NT2/D1 (cell line): ENCODE measurements at places on chromosomes 1 and 21.

- DNase-seq = no peak
Measured at GRCh38 chr1:166875302-166875733, 746 bp downstream of the TADA1 start.

DNA sequence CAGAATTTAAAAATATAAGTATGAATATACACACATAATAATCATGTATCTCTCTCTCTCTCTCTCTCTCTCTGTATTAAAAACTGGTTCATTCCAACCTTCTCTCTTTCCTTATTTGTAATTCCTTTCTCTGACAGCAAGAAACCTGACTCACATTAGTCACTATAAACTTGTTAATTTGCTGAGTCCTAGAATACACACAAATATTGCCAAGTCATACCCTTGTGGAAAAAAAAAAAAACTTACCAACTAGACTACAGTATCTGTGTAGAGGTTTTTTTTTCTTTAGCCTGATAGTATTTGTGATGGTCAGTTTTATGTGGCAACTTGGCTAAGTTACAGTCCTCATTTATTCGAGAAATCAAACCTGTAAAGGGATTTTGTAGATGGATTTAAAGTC, 26.3 kb upstream of the NHLH2 start:
- no peak for DNase-seq

GRCh38 chr21:42942244-42942643, 16.8 kb upstream of the ERVH48-1 start:
- DNase-seq = no peak

DNA sequence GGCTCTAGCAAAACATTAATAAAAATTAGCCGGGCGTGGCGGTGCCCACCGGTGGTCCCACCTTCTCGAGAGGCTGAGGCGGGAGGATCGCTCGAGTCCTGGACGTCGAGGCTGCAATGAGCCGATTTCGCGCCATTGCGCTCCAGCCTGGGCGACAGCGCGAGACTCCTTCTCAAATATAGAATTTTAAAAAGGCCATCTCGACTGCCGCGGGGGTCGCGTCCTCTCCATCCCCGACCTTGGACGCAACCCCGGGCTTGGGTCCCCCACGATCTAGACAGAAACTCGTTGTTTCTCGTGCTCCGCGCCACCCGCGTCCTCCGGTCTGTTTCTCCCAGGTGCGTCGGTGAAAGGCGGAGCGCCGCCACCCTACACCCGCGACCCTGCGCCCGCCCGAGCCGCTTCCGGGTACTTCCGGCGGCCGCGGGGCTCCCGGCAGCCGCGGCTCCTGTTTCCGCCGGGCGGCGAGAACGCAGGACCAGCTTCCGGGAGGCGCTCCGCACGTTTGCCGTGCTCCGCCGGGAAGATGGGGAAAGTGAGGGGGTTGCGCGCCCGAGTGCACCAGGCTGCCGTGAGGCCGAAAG, at the start of gene SLX9:
SLX9 (plus strand) TSS at position 498 of the 584 bp plus-strand sequence; CDS start at position 527, 29 bp downstream.
- DNase-seq = peak; percentile 89

DNA sequence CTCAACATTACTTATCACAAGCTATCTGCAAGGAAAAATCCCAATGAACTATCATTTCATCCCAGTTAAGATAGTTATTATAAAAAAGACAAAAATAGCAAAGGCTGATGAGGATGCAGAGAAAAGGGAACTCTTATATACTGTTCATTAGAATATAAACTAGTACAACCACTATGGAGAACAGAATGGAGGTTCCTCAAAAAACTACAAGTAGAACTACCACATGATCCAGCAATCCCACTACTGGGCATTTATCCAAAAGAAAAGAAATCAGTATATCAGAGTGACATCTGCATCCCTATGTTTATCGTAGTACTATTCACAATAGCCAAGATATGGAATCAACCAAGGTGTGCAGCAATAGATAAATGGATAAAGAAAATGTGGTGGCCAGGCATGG, 4.9 kb upstream of the C1orf185 start:
- no peak for DNase-seq

GRCh38 chr1:156623946-156624813, 5.0 kb downstream of the HAPLN2 start:
- peak; percentile 81 for DNase-seq

GRCh38 chr21:44444286-44444931, 10.9 kb upstream of the LRRC3 start:
- DNase-seq = peak; percentile 57

DNA sequence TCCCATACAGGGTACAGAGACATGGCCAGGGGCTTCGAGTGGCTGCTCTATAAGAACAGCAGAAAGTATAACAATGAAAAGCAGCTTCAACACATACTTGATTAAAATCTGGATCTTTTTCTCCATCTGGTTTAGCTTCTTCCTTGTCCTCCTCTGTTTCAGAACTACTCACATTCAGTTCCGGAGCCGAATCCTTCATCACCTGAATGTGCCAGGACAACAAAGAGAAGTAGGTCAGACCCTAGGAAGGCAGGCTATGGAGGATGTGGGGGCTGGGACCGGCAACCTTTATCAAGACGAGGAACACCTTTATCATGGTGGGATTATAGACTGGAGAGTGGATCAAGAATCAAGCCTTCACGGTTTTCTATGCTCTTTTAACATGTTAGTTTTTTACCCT, 32.2 kb upstream of the RAP1GAP start:
- DNase-seq = no peak

GRCh38 chr1:85911742-85912141, 203.5 kb upstream of the ZNHIT6 start:
- no peak for DNase-seq

- no peak for DNase-seq
Measured at GRCh38 chr1:225114354-225114990, 185.0 kb downstream of the DNAH14 start.

DNA sequence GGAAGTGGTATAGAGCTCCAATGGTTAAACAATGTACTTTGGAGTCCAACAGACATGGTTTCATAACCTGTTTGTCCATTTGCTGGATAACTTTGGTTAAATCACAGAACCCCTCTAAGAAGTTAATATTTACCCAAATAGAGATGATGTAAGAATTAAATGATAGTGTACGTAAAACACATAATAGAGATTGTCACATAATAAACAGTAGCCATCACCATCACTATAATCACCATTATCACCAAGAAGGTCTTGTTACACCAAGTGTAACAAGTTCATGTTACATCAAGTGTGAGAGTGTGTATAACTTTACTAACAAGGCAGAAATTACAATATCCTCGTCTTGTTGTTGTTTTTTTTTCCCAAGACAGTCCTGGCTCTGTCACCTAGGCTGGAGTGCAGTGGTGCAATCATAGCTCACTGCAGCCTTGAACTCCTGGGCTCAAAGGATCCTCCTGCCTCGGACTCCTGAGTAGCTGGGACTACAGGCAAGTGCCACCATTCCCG, 23.3 kb downstream of the NUCKS1 start:
- DNase-seq = no peak

DNA sequence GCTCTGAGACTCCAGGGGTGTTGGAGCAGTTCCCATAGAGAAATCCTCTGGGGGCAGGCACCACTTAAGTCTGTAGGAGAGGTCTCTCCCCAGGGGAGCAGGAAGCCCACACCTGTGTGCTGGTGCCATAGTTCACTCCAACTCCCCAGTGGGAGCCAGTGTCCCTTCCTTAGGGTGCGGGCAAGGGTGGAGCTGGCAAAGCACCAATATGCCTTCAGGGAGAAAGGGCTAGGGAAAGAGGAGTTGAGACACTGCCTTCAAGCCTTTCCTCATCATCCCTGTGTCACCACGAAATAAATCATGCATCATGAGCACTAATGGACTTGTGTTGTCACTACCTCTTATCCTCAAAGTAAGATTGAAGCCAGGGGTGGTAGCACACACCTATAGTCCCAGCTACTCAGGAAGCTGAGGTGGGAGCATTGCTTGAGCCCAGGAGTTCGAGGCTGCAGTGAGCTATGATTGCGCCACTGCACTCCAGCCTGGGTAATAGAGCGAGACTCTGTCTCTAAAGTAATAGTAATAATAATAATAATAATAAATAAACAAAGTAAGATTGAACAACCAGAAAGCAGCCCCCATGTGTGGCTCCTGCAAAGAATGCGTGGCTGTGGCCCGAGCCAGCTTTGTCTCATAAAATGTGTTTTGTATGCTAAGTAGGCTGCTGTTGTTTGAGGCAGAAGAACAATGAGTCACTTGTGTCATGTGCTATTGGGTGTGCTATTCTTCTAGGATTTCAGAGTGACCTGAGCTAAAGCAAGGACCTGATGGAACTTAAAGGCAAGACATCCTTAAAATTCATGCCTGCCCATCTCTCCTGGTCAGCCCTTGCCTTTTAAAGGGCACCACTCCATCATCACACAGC, 6.7 kb upstream of the TIE1 start:
- DNase-seq = no peak

DNA sequence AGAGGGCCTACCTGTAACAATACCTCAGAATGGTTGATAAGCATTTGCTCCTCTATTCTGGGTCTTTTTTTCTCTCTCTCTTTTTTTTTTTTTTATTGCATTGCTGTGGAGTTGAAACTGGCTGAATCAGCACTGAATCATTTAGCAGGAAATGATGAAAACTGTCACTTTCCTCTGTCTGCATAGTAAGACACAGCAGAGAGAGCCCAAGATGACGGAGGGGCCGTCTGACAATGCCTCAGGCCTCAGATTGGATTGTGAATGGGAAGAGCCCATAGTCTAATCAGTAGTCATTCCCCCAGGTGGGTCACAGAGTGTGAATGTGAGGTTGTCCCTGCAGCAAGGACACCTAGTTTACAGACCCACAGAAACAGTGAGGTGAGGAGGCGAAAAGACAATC, 193.2 kb upstream of the PLXNA2 start:
- no peak for DNase-seq

DNA sequence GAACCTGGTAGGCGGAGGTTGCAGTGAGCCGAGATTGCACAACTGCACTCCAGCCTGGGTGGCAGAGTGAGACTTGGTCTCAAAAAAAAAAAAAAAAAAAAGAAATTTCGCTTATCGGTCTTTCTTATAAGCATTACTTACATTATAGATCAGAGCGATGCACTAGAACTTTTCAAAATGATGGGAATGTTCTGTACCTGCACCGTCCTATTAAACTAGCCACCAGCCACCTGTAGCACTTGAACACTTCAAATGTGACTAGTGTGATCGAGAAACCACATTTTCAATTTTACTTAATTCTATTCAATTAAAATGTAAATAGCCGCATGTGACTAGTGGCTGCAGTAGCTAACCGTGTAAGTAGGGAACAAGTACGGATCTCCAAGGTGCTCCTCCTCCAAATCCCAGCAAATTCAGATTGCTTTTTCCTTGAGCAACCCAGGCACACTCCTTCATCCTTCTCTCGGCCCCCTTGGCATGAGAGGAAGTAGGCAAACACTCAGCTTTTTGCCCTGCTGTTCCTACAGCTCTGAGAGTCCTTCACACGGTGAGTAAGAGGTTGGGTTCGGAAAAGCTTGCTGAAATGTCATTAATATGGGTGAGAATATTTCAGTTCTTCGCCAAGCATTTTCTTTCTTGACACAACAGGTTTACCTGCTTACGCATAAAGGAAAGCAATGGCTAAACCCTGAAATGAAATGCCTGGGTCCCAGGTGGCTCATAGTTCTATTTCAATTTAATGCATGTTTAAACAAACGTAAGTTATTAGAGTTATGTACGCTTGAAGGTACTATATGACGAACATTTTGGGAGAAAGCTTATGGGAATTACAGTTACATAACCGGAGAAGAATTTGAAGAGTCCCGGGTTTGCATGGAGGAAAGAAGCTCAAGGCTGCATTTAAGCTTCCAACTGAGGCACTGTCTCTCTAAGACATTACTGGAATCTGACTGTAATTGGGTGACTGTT, 69.5 kb upstream of the HUNK start:
- no peak for DNase-seq

DNA sequence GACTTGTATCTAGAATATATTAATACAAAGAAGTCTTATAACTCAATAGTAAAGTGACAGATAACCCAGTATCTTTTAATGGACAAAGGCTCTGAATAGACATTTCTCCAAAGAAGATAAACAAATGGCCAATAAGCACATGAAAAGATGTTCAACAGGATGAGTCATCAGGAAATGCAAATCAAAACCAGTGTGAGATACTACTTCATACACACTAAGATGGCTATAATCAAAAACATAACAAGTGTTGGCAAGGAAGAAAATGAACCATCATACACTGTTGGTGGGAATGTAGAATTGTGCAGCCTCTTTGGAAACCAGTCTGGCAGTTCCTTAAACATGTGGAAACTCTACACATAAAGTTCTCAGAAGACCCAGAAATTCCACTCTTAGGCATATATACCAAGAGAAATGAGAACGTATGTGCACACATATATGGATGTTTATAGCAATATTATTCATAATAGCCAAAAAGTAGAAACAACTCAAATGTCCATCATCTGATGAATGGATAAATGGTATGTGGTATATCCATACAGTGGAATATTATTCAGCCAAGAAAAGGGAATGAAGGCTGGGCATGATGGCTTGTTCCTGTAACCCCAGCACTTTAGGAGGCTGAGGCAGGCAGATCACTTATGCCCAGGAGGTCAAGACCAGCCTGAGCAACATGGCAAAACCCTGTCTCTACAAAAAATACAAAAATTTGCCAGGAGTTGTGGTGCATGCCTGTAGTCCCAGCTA, 9.9 kb upstream of the MPL start:
- no peak for DNase-seq

GRCh38 chr1:115811140-115811828, 29.6 kb downstream of the NHLH2 start:
- no peak for DNase-seq

GRCh38 chr1:14679027-14679688, 80.7 kb downstream of the KAZN start:
- DNase-seq = no peak

- peak; percentile 54 for DNase-seq
Measured at GRCh38 chr1:56798053-56798471, 21.1 kb downstream of the FYB2 start.

DNA sequence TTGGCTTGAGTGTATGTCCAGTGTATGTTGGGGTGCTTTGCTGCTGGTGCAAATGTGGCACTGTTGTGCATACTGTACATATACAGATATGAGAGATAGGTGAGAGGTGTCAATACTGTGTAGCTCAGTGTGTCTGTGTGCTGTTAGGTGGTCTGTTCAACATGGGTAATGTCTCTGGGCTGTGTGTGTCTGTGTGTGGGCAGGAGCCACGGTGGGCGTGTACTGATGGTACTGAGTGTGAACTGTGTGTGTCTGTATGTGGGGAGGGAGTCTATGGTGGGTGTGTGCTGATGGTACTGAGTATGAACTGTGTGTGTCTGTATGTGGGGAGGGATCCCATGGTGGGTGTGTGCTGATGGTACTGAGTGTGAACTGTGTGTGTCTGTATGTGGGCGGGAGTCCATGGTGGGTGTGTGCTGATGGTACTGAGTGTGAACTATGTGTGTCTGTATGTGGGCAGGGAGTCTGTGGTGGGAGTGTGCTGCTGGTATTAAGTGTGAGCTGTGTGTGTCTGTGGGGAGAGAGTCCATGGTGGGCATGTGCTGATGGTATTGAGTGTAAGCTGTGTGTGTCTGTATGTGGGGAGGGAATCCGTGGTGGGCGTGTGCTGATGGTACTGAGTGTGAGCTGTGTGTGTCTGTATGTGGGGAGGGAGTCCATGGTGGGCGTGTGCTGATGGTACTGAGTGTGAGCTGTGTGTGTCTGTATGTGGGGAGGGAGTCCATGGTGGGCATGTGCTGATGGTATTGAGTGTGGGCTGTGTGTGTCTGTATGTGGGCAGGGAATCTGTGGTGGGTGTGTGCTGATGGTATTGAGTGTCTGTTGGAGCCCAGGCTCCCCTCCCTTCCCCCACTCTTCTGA, 32.2 kb upstream of the FOXO6 start:
- DNase-seq = no peak

- no peak for DNase-seq
Measured at GRCh38 chr1:170701962-170702361, 38.0 kb downstream of the PRRX1 start.

- DNase-seq = no peak
Measured at GRCh38 chr1:165861911-165862310, 34.5 kb downstream of the UCK2 start.
